Upper lobe of right lung (tissue), 1 donor: ENCODE measurements at places on chromosomes 1 and 21. TPM values are rescaled to one million over a fixed set of nuclear protein-coding genes. Genes with fewer than 3 reads are reported as not detected.

Gene LAD1
- total RNA-seq = 42.6 TPM

Gene PTPN22
- 12.2 TPM for total RNA-seq

DNA sequence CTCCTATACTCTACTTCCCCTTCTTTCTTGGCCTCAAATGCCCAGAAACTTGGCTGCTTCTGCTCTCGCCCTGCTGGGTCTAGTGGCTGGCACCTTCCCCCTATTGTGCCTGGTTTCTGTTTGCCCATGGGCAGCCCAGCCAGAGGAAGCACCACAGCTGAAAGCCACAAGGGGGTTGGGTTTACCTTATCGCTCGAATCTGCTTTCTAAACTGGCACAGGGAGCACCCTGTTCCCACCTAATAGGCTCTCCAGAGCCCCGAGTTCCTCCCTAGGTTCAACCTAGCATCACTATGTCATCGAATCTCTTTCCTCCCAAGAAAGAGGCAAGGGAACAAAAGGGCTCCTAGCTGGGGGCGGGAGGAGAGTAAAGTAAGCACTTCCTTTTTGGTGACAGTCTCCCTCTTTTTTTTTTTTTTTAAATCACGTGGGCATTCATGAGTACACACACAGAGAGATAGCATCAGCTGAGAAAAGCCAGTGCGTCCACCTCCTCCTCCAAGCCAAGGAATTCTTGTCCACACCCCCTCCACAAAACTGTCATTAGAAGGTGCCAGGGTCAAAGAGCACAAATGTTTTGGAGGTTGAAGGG lies 72.8 kb downstream of the PLEKHA6 start:
- H3K36me3 ChIP-seq = no peaks in the 10 kb centered on the region
- peak overlapping the region; percentile 65 for H3K27ac ChIP-seq
- peak; percentile 75 for DNase-seq
- peak overlapping the region; percentile 21 for H3K4me3 ChIP-seq

DNA sequence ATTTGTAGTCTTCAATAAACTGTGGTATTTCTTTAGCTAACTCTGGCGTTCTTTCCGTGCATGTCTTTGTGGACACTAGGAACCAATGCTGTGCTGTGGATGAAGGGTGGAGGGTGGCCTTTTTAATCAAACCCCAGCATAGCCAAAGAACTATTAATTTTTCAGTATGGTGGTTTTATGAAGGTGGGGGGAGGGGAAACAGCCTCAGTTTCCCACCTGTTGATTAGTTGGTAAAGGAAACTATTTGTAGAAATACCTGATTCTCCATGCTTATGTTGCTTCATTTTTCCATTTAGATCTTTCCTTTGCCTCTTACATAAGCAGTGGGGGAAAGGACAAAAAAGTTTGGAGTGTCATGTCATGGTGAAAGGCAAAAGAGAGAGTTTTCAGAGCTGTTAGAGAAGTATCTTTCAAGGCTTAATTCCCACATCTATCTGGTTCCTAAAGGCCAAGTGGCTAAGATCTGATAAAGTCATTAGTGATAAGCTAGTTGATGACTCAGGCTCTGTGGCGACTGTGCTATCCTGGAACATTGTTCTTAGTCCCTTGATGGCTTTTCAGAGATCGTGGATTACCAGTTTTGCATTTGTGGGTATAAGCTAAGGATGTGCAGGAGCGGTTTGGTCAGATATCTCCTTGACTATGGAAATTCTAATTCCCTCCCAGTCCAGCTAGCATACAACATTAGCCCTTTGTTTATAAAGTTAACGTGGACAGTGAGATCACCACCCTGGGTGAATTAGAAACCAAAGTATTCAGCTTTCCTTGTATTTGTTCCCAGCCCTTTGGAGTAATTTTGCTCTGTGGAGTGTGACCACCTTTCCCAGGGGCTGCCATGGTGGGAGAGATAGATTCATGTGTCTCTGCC lies 8.7 kb upstream of the HAX1 start:
- no peak overlapping the region for H3K4me3 ChIP-seq
- peaks cover 95% of the 10 kb centered on the region for H3K36me3 ChIP-seq
- no peaks in the 10 kb centered on the region for H3K27me3 ChIP-seq
- H3K4me1 ChIP-seq = no peaks in the 10 kb centered on the region

DNA sequence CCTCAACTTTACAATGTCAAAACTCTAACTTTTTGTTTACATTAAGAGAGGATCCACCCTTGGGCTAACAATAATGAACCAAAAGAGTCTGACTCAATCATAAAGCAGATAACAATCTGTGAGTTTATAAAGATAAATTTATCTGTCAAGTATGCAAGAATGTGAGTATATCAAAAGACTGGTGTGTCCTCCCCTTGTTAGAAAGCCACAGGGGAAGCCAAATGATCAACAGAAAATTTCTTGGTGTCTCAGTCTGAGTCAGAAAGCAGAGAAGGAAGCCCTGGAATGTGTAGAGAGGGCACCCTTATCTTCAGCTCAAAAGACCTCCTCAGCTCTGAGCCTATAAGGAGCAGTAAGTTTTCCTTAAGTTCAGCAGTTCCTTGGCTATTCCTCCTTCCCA lies 13.9 kb upstream of the PDIK1L start:
- H3K4me1 ChIP-seq = peaks cover 6% of the 10 kb centered on the region
- no peak for DNase-seq
- no peak overlapping the region for H3K27ac ChIP-seq
- H3K27me3 ChIP-seq = no peaks in the 10 kb centered on the region

DNA sequence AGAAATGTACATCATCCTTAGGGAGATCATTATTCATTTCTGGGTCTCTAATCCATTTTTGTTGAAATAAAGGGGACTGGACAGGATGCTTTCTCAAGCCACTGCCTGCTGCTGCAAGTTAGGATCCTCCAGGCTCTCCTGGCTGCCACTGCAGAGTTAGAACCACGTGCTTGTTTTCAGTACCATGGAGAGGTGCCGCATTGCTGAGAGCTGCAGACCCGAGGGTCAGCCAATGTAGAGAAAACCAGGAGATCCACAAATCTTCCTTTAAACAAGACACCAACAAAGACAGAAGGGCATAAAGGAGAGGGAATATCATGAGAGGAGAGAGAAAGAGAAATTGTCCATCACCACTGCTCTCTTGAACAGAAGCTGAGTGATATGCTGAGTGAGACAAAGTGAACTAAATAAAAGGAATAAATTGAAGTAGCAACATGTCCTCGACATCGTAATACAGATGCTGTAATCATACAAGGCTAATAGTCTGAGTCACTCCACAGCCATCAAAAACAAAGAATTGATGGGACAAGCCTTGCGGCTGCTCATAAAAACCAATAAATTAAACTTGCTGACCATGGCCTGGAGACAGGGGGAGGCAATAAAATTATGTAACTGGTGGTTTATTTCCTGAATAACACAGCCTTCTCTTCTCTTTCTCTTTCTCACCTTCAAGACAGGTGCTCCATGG lies 255.7 kb downstream of the OMA1 start:
- no peaks in the 10 kb centered on the region for H3K27me3 ChIP-seq
- no peaks in the 10 kb centered on the region for H3K4me1 ChIP-seq
- no peak for DNase-seq
- H3K27ac ChIP-seq = no peak overlapping the region
- no peak overlapping the region for H3K4me3 ChIP-seq
- no peaks in the 10 kb centered on the region for H3K36me3 ChIP-seq

DNA sequence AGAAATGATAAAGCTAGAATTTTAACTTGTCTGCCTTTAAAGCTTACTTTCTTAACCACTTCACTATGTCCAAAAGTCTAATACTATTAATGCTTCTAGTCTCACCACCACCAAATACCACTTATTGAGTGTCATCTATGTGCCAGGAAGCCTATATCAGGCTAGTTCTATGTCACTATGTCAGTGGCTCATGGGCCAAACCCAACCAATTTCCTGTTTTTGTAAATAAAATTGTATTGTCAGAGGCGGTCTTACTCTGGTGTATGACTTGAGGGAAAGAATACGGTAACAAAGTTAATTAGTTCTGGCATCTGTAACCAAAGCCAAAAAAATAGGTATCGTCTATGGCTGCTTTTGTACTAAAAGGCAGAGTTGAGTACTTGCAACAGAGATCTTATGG lies 14.8 kb downstream of the F5 start:
- no peaks in the 10 kb centered on the region for H3K27me3 ChIP-seq
- no peak for DNase-seq
- no peaks in the 10 kb centered on the region for H3K36me3 ChIP-seq
- no peak overlapping the region for H3K4me3 ChIP-seq
